Posterior vena cava (tissue), 2 donors: ENCODE measurements at places on chromosomes 2 and 18. TPM values are rescaled to one million over a fixed set of nuclear protein-coding genes. Genes with fewer than 3 reads are reported as not detected.

Gene LIPG
- 1.2 TPM for total RNA-seq

Gene RNF152
- total RNA-seq = 13.5 TPM

Gene PRR30
- total RNA-seq = not detected

Gene ACTG2
- total RNA-seq = 2,422 TPM

Gene GPAT2
- 6.0 TPM for total RNA-seq

Gene MGAT4A
- 34.2 TPM for total RNA-seq

Gene ANKRD53
- 2.3 TPM for total RNA-seq

Gene HNMT
- total RNA-seq = 37.5 TPM

DNA sequence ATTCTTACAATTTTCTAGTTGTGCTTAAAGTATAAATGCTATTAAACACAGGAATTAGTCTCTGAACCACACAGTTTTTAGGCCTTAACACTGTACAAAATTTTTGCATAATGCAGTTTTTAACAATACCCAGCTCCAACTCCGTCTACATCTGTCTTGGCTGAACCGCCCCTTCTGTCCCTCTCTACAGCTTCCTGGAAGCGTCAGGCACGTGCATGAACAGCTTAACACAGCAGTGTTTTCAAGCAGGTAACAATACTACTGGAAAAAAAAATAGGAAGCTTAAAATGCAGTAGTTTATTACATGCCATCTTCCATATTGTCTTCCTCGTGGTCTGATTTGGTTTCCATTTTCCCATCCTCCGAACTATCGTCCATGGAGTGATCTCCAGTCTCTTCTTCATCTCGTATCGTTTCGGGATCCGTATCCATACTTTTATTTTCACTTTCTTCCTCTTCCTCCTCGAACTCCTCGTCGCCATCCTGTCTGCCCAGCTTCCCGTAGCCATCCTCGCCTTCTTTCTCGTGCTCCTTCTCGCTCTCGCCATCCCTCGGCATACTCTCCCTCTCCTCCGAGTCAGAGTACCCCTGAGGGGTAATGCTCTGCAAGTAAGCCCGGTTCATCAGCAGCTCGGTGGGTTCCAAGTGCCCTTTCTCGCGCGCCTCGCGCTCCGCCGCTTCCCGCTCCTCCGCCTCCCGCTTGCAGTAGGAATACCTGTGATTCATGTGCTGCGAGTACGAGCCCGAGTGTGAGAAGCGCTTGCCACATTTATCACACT, 130.6 kb downstream of the ZEB2 start:
- no peak for DNase-seq

DNA sequence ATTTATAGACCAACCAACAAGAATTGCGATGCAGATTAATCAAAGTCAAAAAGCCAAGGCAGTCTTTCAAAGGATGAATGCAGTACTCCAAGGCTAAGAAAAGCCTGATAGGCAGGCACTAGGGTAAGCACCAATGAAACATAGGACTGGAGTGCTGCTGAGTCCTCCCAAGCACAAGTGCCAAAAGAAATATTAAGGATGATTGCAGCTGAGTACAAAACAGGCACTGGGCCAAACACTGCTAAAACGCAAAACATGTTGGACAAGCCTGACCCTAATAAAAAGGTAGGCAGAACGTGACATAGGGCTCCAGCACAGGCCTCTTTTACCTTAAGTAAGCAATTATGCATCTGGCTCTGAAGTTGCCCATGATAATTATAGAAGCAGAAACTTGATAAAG, 160.1 kb upstream of the LRP1B start:
- no peak for DNase-seq

- DNase-seq = peak; percentile 54
Measured at GRCh38 chr2:236402033-236402790, 138.0 kb upstream of the ASB18 start.

GRCh38 chr2:162297925-162298552, 20.4 kb downstream of the IFIH1 start:
- no peak for DNase-seq

GRCh38 chr2:225998116-225998515, 598.6 kb downstream of the NYAP2 start:
- DNase-seq = no peak

DNA sequence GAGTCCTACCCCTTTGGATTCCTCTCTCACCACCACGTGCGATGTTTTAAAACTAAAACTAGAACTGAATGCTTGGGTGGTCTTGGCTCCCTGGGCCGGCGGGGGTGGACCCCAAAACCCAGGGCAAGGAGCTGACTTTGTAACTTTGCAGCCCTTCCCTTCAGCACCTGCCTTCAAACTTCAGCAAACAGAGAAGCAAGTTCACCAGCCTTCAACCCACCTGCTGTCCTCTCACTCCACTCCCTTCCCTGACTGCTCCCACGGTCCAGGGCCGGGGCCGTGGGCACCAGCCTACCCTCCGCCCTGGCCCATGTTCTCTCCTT, 54.5 kb downstream of the COL6A3 start:
- DNase-seq = no peak

GRCh38 chr2:200314976-200315567, 8.6 kb downstream of the SPATS2L start:
- no peak for DNase-seq

DNA sequence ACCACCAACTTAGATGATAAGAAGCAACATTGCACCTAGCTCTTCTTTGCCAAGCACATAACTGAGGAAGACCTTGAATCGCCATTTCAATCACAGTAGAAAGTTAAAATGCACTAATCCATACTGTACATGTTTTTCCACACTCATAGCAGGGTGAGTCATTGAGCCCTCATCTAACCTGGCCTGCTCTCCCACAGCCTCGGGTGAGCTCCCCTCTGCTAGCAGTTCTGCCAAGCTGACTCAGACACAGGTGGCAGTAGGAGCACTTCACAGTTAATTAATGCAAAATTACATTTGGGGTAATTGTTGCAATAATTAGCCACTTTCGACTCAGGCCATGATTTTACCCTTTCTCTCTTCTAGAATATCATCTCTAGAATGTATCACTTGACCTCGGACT, 1632.8 kb upstream of the CELF4 start:
- no peak for DNase-seq

DNA sequence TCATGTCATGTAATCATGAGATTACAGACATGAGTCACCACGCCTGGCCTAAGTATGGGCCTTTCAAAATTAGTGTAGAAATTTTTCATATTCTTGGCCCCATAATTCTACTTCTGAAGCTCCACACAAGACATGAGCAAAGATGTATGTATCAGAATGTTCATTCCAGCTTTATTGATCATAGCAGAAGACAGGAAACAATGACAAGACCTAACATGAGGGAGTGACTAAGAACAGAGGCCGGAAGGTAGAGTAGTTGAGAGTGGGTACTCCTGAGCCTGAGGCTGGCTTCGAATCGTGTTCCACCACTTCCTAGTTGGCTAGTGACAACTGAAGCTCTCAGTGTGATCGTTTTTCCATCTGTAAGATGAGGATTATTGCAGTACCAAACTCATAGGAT, 89.3 kb downstream of the ARMC9 start:
- DNase-seq = no peak

DNA sequence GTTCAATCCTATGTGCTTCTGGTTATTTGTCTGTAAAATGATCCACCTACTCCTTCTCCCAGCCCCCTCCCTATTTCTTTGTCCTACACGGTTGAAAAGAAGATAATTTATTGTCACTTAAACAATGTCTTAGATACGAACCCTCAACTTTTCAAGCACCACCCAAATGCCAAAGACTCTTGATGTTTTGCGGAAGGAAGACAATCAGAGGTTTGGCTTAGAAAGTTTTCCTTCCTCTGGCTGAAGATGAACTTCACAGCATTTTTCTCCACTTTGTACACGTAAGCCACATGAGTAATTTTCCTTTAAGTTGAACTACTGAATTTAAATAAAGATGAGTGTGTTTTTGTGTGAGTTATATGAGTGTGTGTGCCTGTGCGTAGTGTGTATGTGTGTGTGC, 25.5 kb upstream of the SLC8A1 start:
- no peak for DNase-seq

- no peak for DNase-seq
Measured at GRCh38 chr2:237939251-237939650, 27.6 kb upstream of the UBE2F start.

DNA sequence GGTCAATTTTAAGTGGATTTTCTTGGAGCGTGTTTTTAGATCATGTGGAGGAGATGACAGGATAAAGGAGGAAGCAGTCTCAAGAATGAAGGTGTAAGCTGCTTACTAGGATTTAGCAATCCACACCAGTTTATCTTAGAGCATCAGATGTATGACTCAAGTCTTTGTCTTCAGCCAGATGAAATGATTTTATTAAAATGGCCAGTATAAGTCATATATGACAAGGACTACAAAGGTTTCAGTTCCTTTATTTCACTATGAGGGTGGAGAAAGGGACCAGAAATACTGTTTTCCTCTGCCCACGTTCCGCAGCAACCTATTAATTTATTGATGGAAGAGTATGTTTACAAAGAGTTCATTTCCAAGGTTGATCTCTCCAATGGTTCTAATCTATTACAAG, 970.5 kb upstream of the SLC39A10 start:
- DNase-seq = no peak

DNA sequence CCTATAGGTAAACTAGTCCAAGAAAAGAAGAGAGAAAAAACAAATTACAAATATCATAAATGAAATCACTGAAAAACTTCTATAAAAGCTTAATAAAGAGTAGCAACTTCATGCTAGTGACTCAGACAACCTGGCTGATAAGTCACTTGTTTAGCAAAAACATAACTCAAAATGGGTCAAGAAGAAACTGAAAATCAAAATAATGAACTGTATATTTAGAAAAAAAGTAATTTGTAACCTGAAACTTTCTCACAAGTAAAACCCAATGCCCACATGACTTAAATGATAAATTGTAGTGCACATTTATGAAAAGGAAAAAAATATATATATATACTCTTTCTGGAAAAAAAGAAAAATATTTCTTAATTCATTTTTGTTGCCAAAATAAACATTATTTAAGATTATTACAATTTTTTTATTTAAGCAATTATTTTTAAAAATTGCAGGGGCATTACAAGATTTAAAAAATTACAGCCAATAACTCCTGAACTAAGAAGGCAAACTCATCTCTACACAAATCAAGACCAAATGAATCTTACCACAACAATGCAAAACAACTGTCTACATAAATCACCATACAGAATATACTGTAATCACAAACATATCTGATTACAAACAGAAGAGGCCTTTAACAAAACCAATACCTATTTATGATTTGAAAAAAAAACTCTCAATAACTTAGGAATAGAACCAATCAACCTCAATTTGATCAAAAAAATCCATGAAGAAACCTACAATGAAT, 406.3 kb downstream of the CDH7 start:
- DNase-seq = no peak

- DNase-seq = peak; percentile 68
Measured at GRCh38 chr2:233161730-233162129, 89.7 kb upstream of the ATG16L1 start.

DNA sequence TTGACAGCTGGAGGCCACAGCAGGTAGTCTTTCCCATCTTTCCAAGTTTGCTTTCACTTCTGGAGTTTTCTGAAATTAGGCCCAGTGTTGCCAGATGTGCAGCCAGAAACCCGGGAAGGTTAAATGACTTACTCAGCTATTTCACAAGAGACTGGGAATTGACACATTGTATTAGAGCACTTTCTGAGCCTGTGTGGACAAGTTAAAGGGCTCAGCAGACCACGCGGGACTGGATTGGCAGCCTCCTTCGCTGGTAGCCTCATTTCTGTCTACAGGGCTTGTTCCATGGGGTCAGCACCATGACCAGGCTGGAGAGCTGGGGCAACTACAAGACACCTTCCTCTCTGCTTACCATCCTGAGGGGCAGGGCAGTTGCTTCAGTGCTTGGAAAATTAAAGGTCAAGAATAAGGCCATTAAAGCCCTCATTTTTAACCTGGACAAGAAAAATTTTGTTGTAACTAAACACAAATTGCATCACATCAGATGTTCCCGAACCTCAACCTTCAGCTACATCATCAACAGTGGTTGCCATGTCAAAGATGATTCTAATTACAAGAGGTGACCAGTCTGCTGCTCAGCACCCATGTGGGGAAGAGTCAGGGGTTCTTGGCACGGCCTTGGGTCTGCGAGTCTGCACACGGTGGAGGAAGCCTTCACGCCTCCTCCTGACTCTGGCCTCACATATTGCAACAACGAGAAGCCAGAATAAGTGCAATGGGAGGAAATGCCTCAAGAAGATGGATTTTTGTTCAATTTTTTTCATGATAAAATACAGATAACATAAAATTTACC, 279.5 kb upstream of the RAB6C start:
- DNase-seq = no peak

GRCh38 chr2:101197215-101197745, 46.1 kb upstream of the TBC1D8 start:
- no peak for DNase-seq
